ENCODE measurements at places on chromosomes 5 and 9.

- DNase-seq: no peak
Observed at GRCh38 chr9:106954558-106954957, 91.6 kb downstream of the ZNF462 start.

- no peak for DNase-seq
Observed at GRCh38 chr5:160968480-160968879, 116.5 kb upstream of the ATP10B start.

DNA sequence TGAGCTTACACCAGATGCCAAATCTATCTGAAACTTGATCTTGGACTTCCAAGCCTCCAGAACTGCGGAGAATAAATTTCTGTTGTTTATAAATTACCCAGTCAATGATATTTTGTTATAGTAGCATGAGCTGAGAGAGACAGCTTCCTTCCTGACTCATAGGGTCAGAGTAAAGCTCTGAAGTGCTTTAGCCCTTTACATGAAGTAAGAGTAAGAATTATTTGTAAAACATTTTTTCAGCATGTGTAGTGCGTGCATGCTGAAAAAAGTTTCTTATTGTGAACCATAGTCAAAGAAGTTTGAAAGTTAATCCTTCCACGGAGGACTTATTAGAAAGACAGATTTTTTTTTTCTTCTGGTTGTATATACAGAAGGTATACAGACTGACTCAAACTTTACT is 172.4 kb downstream of the DMRT2 start:
- DNase-seq: no peak

- DNase-seq: no peak
Observed at GRCh38 chr9:129014608-129015007, 13.5 kb downstream of the SH3GLB2 start.

DNA sequence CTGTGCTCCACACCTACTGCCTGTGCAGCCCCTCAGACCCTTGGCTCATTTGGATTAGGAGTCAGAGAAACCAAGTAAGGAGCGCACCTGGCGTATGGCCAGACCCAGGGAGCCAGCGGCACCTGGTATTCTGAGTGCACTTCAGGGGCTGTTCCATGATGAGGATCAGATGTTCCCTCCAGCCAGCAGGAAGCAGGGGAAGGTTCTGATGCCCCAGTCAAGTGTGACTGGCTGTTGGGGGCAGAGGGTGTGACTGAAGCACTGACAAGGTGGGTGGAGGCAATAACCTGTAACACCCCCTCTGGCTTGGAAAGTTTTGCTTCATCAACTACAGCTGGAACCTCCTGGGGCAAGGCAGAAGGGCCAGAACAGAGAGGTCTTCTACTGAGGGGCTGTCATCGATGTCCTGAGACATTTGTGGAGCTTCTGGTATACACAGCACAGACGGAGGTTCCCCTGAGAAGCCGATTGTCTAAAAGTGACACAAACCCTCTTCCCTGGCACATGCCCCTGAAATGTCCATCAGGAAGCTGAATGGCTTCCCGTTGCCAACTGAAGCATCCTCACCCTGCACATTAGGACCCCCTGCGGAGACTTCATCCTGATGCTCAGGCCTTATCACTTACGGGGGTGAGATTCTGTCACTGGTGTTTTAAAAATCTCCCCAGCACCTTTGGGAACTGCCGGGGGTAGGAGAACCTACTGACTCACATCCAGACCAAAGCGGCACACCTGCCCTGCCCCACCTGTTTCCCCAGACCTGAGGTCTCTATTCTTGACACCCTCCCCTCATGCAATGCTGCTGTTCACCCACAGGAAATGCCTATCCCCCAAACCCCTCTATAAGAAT is 21.1 kb downstream of the TRAF1 start:
- DNase-seq: no peak

GRCh38 chr5:150335778-150336177 is 21.7 kb upstream of the TCOF1 start:
- DNase-seq: no peak

DNA sequence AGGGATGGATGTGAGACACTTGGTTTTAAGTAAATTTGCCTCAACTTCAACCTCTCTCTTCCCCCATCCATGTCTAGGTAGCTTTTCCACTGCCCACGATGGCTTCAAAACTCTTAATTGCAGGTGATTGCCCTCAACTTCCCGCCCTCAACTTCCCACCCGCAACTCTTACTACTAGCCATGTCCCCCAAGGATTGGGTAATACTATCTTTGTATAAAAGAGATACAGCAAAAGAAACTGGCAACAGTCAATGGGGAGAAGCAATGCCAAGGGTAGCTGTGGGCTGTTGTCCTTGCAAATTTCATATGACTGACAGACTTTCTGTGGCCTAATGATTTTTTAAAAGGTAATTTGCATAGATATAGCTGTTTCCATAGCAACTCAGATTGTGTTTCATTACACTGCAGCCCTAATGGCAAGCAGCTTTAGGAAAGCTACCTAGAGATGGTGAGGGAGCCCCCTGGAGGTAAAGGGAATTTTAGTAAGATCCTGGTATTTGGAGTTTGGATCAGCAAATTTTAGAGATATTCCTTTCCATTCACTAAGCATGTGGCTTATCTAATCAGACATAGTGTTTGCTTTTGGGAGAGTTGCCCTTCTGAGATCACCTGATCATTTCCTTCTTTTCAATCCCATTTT is 421.5 kb upstream of the DAP start:
- peak; percentile 48 for DNase-seq

GRCh38 chr5:101390151-101390908 is 487.2 kb upstream of the ST8SIA4 start:
- peak; percentile 44 for DNase-seq

- no peak for DNase-seq
Observed at GRCh38 chr5:130023604-130024003, 119.3 kb downstream of the CHSY3 start.

DNA sequence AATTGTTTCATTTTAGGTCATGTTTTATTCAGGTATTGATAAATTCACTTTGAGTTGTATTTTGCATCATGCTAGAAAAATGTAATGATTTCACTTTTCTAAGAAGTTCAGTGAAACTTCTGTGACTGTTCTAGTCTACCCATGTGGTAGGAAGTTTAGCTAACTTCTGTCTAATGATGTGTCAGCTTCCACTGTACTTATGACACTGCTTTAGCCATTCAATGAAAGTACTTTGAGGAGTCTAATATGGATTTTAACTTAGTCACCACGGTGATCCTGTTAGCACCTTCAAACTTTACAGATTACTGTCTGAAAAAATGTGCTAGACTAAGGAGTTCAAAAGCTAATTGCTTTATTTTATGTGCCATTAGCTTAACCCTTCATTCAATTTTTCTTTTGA is 1510.5 kb upstream of the CDH9 start:
- no peak for DNase-seq

DNA sequence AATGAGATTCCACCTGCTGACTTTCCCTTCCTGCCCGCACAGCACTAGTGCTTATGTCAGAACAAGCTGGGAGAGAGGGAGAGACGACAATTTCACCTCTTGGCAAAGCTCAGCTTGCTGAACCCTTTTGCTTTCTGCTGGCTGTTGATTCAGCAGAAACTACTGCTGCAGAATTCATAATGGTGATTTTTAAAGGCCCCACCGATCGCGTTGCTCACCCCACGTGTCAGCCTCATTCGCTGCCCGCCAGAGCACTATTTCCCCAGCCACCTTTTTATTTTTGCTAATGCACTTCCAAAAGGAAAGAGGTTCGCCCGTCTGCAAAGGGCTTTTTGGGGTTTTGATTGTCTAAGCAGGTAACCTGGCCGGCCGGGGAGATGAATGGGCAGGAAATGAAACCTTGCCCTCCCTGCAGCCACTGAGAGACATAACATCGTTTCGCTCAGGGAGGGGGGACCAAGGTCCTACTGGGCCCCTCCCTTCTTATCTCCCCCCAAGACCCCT is 1.3 kb downstream of the PPP2R2B start:
- DNase-seq: no peak

DNA sequence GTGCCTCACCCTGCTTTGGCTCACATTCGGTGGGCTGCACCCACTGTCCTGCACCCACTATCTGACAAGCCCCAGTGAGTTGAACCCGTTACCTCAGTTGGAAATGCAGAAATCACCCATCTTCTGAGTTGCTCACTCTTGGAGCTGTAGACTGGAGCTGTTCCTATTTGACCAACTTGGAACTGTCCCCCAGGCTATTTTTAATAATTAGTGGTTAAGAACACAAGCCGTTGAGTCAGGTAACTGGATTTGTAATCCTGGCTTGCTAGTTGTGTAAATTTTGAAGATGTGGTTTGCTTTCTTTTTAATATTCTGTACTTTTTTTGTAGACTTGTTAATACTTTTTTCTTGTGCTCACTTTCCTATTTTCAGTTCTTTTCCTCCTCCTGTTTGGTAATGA is 81.2 kb downstream of the CNTLN start:
- DNase-seq: no peak

DNA sequence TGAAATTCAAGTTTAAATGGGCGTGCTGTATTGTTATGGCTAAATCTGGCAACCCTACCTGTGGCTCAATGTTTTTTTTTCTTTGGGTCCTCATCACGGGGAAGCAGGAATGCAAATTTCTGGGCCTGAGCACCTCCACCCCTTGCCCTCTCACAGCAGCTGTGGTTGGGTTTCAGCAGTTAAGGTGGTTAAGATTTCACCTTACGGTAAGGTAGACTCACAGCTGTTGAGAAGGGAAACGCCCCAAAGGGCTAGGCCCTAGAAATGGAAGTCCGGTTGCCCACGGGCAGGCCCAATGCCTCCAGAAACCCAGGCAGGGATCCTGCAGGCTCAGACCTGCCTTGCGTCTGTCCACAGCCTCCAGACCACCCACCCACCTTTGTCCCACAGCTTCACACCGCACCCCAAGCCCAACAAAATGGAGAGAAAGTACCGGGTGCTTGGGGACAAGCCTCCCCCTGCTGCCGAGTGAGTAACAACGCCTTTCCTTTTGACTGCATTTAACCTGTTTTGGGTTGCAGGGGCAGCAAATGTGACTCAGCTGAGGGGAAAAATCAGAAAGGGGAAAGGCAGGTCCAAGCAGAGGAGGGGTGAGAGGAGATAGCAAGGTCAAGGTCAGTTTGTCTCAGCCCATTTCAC is 48.1 kb upstream of the TDRD7 start:
- DNase-seq: no peak

GRCh38 chr5:149303210-149303609 is 31.6 kb downstream of the AFAP1L1 start:
- DNase-seq: no peak

GRCh38 chr5:138339091-138339456 is 1.0 kb downstream of the FAM53C start:
- DNase-seq: no peak

DNA sequence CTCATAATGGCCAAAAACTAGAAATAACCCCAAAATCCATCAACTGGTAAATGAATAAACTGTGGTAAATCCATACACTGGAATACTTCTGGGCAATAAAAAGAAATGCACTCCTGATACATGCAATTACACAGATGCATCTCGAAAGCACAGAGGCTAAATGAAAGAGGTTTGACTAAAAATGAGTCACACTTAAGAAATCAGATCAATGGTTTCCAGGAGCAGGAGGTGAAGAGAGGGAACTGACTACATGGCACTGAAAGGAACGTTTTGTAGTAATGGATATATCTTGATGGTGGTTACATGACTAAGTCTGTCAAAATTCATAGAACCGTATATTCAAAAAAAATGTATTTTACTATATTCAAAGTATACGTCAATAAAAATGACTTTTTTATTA is 42.4 kb downstream of the STRBP start:
- DNase-seq: no peak

GRCh38 chr5:90421136-90421535 is 11.6 kb upstream of the CETN3 start:
- no peak for DNase-seq

DNA sequence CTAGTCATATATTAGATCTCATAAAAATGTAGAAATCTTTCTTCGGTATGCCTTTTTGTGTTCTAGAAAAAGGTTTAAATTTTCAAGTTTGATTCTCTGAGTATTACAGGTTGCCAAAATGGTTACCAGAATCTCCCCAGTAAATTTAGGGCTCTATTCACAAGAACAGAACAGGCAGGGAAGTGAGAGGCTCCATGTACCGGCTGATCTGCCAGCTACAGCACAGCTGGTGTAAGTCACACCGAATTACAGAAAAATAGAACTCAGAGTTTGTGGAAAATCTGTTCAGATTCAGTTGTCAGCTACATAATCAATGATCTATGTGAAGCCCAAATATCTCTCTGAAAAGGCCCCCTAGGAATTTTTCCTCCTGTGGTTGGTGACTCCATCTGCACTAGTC is 10.5 kb downstream of the FAM81B start:
- no peak for DNase-seq

DNA sequence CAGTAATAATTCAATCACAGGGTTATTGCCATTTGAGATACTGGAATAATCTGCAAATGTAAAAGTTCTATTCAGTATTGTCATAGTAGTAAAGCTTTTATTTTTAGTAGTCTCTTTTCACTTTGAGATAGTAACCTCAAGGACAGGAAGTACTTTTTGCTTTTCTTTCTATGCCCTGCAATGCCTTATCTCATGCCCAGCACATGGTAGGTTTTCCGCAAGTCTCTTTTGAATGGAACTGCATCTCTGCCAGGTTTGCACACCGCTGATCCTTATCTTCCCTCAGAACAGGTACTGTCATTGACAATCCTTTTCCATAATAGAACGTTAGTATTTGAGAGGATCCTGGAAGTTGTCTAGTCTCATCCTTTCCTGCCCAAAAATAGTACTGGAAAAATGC is 91.8 kb upstream of the IFNK start:
- no peak for DNase-seq

DNA sequence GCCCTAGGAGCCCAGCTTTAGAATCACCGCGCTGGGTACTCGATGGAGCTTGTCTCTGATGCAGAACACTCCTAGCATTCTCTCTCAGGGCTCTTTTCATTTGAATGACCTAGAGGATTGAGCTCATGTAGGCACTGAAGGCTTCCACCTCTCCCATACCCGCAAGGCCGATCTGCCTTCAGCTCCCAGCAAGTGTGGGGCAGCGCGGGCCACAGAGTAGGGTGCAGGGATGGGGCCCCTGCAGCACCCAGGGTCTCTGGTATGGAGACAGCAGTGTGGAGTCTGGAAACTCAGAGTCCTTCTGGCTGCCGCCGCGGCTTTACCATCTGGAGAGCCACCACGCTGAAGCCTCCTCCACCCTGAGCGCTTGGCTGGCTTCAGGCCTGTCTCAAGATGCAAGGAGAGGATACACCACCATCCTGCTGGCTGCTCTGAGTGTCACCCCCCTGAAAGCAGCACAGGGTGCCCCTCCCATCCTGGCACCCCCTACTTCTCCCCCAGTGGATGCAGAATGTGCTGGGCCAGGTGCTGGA is 12.9 kb downstream of the STKLD1 start:
- DNase-seq: no peak

GRCh38 chr5:73120222-73121118 is at the start of gene TMEM171:
Gene TMEM171 (plus strand): TSS chr5:73120575. CDS start chr5:73123374, 2,799 bp downstream.
- DNase-seq: no peak

DNA sequence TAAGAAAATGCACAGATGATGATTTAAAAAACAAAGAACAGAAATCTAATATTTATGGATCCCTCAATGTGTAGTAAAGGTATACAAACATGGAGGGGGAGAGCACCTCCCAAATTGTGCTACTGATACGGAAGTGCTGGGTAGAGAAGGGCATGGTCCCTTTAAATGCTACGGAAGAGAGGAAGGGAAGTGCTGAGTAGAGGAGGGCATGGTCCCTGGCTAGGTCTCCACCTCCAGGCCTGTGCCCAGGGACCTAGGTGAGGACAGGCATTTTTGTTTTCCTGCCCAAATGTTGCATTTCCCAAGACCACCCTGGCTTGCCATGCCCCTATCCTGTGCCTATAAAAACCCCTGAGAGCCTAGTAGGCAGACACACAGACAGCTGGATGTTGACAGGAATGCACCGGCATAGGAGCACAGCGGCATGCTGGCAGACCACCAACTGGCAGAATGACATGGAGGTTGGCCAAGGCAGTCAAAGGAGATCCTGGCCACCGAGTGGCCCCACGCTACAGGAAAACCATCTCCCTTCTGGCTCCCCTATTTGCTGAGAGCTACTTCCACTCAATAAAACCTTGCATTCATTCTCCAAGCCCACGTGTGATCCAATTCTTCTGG is 62.1 kb upstream of the SPDL1 start:
- peak; percentile 2 for DNase-seq
